Renal cortical epithelial cell (primary cell): ENCODE measurements at places on chromosomes 2 and 18. TPM values are rescaled to one million over a fixed set of nuclear protein-coding genes. Genes with fewer than 3 reads are reported as not detected.

DNA sequence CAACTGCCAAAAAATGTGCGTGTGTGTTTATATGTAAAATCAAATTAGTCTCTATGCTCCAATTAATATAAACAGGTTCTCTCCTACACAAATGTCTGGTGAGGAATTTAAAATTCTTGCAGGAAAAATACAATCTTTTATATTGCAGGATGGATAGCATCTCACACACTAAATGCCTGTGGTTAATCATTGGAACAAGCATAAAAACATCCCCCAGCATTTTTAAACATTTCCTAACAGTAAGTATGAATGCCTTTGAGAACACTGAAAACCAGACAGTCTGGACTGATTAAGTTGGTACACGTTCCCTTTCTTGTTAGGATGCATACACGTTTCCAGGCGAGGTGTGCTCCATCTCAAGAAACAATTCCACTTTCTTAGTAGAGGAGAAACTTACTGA lies 29.9 kb upstream of the PDE1A start:
- DNase-seq = peak; percentile 71

GRCh38 chr2:179272406-179273192 lies 8.0 kb upstream of the SESTD1 start:
- DNase-seq = peak; percentile 82

DNA sequence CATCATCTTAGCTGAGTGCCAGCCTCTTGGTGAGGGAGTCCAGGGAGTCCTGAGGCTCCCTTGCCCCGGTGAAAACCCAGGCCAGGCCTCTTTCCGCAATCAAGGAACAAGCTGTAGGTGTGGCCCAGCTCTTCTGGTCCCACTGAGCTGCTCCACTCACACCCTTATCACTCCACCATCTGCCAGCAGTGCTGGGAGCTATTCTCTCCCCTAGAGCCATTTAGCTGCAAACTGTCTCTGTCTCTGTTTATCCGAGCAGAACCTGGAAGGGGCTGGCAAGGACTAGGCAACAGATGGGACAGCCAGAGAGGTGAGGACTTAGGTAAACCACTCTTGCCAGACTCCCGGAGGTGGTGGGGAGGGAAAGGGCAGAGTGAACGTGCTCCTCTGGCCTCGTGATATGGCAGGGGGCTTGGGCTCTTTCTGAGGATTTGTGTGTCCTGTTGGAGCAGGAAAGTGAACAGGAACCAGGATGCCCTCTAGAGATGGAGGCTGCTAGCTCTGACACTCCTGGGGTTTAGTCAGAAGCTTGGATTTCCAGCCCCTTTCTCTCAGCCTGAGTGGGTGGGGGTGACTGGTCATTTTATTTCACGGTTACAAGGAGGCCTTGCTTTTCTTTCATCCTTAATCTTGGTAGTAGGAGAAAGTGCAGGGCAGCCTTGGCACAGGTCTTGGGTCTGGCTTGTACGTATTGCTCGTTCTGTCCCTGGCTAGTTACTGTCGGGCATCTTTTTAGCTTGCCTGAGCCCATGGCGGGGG lies 19.6 kb downstream of the B3GNT2 start:
- DNase-seq = peak; percentile 52

GRCh38 chr18:35776473-35776872 lies 194.9 kb downstream of the GALNT1 start:
- no peak for DNase-seq

GRCh38 chr2:16031848-16032159 lies 91.5 kb downstream of the MYCN start:
- no peak for DNase-seq

Gene FOXI3
- not detected in 2 replicates for total RNA-seq

DNA sequence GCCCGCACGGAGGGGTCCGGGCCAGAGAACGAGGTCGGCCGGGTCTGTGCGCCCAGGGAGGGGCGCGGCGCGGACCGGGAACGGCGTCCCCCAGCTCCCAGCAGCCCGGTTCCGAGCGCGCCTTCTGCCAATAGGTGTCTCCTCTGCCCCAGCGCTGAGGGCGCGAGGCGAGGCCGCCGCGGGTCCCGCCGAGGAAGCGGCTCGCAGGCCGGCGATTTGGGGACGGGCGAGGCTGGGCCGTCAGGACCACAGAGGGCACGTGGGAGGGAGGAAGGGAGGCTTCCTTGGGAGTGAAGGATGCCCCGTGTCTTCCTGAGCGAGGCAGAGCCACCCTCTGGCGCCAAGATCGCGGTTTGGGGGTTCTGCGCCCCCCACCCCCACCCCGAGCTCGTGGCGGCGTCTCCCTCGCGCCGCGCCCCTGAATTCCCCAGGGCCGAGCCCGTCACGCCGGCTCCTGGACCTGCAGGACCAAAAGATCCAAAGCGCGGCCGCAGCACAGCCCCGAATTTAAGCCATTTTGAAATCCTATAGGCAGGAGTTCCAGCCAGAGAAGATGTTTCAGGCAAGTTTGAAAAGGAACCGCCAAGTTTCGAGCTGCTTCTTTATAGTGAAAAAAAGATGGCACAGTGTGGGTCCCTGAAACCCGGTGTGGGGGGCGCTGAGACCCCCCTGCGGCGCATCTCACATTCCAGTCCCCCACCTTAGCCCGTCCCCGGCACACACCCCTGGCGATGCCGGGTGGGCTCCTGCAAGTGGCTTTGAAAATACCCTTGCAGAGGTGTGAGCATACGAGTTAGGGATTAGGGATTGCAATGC lies 909 bp downstream of the NFATC1 start:
- no peak for DNase-seq

DNA sequence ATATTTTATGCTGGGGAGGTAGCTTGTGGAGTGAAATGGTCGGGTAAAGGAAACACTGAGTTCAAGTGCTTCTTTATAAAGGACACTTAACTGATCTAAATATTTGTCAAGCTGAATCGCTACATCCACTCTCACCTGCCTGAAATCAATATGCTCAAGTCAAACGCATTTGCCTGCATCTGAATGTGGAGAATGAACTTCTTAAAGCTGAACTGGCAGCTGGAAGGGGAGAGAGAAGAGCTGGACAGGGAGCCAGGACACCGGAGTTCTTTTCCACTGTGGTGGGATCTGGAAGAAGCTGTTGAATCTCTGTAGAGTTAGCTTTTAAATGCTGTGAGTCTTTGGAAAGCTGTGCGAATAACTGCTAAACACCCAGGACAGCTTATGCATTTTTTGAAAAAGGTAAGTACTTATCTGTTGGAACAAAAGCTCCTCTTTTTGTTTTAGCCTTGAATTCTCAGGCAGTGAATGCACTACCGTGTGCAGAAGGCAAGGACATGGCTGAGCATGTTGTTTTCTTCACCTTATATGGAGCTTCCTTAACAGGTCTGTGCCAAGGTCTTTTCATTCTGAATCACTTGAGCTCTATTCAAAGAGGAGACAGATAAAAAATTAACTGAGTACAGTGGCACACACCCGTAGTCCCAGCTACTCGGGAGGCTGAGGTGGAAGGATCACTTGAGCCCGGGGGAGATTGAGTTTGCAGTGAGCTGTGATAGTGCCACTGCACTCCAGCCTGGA lies 74.2 kb upstream of the KLF7 start:
- DNase-seq = peak; percentile 94

GRCh38 chr2:158269143-158269542 lies 167.5 kb downstream of the UPP2 start:
- DNase-seq = no peak

Gene GAL3ST2
- 0.17 and 0.70 TPM in 2 replicates for total RNA-seq

Gene SPP2
- total RNA-seq = not detected in 2 replicates
